ENCODE measurements at places on chromosomes 7 and 10.

- DNase-seq, result peak; percentile 31
These were observed 661 bp downstream of the HECTD2 start for GRCh38 chr10:91410638-91411371.

- DNase-seq, result no peak
These were observed 163.2 kb downstream of the DKK1 start for GRCh38 chr10:52477305-52477704.

DNA sequence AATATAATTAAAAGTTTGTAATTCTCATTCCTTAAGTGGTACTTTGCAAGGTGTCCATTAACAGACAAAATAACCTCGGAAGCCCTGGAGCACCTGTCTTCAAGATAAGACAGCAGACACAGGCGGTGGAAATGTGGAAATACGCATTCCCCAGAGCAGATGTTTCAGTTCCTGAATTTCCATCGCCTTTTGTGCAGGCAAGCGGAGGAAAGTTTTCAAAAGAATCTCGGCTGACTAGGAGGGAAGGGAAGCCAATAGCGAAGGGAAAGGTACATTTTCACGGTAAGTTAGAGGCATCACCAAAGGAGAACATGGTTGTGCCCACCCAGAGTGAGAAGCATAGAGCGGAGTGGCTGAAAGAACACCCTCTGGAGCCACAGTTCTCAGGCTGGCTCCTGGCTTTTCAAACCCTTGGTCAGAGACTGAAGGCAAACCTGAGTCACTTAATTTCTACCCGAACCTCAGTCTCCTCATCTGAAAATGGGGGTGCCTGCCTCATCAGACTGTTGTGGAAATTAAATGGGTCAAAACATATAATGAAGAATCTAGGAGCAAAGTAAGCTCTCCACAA lies 13.6 kb downstream of the CPA1 start:
- DNase-seq, result peak; percentile 45

DNA sequence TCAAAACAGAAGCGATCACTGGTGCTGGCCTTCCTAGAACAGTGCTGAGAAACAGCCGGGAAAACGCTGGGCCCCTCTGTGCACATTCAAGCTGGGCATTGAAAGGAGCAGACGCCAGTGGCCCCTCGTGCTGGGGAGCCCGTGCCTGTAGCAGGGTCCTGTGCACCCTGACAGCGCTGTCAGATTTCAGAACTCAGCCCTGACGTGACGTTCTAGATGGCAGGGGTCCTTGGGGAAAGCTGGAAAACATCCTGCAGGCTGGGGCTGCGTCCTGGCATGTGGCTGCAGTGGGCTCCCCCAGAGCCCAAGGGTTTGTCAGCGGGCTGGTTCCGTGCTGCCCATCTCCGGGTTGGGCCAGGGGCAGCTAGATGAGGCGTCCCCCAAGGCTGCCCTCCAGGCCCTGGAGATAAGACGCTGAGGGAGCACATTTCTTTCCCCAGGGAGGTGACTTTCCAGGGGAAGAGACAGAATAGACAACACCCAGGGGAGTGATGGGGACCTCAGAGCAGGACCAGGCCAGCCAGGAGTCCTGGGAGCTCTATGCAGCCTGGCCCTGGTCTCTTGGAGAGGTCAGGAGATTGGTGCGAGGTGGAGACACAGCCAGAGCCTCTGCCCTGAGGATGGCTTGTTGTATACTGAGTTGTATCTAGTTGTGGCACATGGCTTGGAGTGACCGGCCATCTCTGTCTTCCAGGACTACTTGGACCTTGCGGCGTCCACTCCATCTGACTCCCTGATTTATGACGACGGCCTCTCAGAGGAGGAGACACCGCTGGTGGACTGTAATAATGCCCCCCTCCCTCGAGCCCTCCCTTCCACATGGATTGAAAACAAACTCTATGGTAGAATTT lies 12.1 kb upstream of the CSGALNACT2 start:
- peak; percentile 4 for DNase-seq

- no peak for DNase-seq
These were observed 20.6 kb upstream of the ADAMTS14 start for GRCh38 chr10:70651661-70652060.

DNA sequence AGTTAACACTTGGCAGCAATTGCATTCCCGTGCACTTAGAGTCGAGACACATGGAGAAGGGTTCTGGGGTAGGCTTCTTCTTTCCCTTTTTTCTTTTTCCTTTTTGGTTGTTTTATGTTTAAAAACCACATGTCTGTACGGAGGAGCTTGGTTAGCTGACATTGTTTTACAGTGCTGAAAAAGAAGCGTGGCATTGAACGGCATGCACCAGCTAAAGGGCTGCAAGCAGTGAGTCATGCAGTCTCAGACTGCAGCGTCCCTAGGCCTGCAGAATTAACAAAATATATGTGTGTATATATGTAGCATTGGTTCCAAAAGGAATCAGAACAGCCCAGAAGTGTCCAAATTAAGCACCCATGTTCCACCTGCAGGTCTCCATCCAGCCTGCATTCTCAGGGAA lies 211.0 kb downstream of the TCF7L2 start:
- DNase-seq, result no peak

- no peak for DNase-seq
These were observed 1.4 kb downstream of the C10orf62 start for GRCh38 chr10:97590748-97591495.

- DNase-seq, result no peak
These were observed 70.1 kb downstream of the ST7 start for GRCh38 chr7:117023325-117023854.

DNA sequence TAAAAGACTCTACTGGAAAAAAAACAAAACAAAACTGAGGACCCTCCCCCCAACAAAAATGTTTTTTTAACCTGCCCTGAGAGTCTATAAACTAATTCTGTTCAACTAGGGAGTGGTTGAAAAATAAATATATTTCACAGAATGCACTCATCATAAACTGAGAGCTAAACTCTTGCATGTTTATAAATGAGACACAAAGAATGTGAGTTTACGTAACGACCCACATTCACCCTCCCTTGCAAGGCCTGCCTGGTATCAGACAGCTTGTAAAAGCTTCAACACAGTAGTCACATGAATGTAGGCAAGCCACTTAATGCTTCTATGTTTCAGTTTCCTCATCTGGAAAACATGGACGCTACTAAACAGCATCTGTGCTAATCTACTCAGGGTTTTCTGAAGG lies 50.3 kb downstream of the JAZF1 start:
- DNase-seq, result no peak

DNA sequence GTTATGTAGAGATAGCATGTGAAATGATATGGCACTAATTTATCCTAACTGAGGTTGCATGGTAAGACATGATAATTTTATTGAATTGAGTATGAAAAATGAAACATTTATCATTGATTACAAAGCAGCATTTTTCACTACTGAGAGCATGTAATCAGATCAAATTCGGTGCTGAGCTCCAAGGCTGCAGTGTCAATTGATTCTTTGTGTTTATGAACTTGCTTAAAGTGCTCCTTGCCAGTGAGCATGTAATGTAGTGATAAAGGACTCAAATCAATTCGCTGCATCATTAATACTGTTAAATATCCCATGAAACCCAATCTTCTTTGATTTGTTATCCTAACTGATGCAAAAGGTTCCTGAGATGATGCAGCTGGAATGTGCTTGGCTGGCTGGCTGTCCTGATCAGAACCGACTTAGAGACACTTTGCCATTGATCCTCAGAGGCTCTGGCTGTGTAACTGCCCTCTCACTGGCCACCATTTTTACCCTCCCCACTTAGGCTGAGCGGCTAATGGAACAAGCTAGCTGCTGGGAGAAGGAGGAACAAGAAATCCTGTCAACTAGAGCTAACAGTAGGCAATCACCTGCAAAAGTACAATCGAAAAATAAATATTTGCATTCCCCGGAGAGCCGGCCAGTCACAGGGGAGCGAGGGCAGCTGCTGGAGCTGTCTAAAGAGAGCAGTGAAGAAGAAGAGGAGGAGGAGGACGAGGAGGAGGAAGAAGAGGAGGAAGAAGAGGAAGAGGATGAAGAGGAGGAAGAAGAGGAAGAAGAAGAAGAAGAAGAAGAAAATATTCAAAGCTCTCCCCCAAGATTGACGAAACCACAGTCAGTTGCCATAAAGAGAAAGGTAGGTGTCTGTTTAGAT lies 89.8 kb upstream of the SAMD8 start:
- no peak for DNase-seq

DNA sequence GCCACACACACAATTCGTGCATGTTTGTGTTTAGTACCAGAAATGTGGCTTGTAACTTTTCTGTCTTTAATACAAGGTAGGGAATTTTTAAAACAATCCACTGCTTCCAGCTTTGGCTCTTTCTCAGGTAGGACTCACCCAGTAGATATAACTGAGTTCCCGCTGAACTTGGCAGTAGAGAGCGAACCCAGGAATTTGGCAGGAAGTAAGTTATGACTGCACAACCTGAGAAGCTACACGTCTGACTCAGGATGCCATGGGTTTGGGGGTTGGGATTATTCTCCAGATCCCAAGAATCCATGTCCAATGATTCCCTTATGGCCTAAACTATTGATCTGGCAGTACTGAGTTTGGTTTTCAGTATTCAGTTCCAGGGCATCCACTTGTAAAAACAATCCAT lies 499.7 kb downstream of the CALN1 start:
- DNase-seq, result no peak

GRCh38 chr7:40621592-40621998 lies 486.8 kb downstream of the SUGCT start:
- DNase-seq, result no peak

DNA sequence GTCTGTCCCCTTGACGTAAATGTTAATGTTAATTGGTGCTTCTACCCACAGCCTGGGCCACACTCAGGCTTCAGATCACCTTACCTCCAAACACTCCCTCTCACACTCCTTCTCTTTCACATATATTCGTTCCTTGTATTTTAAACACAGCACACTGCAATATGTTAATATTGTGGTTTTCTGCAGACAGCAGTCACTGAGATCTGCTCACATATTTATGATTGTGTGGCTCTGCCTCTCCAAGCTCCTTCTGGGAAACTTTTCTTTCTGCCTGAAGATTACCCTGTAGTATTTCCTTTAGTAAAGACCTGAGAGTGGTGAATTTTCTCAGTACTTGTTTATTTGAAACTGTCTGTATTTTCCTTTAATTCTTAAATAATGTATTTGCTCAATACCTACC lies 104.7 kb downstream of the VWC2 start:
- DNase-seq, result no peak

- DNase-seq, result no peak
These were observed 37.9 kb downstream of the SYPL1 start for GRCh38 chr7:106074257-106074656.

DNA sequence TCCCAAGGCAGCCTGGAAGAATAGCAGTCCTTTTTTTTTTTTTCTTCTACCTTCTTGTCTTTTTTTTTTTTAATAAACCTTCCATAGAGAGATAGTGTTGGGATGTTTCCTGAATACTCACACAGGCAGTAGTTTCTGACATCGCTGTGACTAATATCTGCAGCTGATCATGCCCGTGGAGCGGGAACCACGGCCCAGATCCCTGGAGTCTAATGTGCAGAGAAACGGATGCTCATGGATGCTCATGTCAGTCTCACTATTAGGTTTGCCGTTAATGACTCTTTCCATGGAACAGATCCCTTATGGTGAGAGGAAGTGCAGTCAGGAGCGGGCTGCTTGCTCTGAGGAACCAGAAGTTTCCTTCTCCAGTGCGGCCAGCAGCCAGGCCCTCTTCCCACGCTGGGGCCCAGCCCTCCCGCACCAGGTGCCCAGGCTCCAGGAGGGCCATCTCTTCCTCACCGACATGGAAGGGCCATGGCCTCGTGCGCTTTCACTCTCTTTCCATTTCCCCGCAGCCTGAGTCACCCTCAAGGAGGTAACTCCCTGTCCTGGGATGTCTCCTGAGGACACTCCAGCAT lies 132.5 kb downstream of the WDR37 start:
- no peak for DNase-seq

DNA sequence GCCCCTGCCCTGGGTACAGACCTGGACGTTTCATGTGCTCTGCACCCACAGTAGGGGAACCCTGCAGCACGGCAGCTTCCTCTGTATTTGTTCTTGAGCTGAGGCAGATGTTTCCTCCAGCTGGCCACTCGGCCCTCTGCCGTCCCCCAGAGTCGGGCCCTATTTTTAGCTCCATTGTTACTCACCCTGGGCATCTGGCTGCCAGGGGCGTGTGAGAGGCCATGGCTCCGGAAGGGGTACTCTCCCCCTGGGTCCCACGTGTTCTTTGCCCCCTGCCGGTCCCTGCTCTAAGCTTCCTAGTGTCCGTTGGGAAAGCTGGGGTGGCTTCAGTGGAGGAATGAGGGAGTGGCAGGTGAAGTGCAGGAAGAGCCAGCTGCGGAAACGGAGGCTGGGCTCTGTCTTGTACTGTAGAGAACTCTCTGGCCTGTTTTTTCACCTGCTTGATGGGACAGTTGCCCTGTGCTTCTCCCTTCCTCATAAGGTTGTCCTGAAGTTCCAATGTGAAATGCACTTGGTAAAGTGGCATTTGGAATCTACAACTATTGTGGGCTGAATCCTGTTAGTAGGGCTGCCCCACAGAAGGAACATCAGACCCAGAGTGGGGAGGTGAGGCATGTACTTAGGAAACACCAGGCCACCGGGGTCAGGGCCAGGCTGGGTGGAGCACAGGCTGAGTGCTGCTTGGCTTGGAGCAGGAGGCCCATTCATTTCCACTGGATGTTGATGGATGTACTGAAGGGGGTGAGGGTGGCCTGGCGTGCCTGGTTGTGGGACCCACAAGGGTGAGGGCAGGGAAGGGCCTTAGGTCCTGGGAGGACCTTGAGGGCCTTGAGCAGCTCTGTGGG lies 30.6 kb downstream of the PALD1 start:
- DNase-seq, result peak; percentile 46

GRCh38 chr10:15805395-15806058 lies 54.8 kb downstream of the MINDY3 start:
- DNase-seq, result no peak

DNA sequence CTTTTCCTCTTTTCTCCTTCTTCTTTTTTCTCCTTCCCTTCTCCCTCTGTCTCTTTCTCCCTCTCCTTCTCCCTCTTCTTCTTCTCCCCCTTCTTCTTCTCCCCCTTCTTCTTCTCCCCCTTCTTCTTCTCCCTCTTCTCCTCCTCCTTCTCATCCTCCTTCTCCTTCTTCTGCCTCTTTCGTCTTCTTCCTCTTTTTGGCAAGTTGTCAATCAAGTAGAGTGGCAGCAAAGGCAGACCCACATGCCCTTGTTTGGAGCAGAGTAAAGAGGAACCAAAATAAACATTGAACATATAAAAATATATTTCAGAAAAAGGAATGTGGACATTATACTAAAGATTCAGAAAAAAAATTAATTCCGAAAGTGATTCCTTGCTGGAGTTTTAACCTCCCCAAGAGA lies 59.6 kb upstream of the ZNF33B start:
- no peak for DNase-seq

DNA sequence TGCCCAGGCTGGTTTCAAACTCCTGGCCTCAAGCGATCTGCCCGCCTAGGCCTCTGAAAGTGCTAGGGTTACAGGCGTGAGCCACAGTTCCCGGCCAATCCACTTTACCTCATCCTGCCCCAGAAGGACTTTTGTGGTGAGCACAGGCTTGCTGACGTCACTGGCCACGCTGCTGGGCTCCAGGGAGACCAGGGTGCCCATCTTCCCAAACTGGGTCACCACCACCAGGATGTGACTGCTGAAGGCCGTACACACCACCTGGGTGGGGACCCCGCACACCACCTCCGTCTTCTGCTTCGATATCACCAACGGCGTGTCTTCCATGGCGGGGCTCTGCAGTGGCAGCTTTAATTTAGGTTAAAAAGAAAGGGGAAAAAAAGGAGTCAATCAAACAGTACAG lies 816 bp downstream of the PSMG3 start:
- peak; percentile 40 for DNase-seq

GRCh38 chr7:75772081-75773077 lies at the start of gene CCL26:
TSS of gene CCL26 (minus strand) at chr7:75772211. CDS start at chr7:75772176, 35 bp downstream.
- DNase-seq, result no peak

Measured in suppressor macrophage (primary cell).